Iris pigment epithelial cell (primary cell): ENCODE measurements at places on chromosomes 1 and 21.

DNA sequence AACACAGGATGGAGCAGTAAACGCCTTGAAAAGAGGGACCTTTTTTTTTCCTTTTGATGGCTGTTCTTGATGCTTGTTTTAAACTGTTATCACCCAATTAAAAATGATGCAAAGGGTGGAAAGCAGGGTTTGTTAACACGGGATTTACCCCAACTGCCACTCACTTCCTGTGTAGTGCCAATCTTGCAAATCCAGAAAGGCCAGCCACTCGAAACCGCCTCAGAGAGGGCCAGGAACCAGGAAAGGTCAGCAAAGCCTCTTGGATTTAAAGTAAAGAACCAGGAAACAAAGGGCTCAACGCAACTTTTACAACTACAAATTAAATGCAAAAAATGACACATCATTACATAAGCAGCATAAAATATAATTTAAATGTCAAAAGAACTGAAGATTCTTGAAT is 347.4 kb downstream of the PDE4B start:
- no peak for DNase-seq

- DNase-seq: peak; percentile 90
Observed at GRCh38 chr1:179034720-179035119, 9.0 kb downstream of the FAM20B start.

- DNase-seq: no peak
Observed at GRCh38 chr21:42106425-42106824, 35.3 kb downstream of the UMODL1 start.

DNA sequence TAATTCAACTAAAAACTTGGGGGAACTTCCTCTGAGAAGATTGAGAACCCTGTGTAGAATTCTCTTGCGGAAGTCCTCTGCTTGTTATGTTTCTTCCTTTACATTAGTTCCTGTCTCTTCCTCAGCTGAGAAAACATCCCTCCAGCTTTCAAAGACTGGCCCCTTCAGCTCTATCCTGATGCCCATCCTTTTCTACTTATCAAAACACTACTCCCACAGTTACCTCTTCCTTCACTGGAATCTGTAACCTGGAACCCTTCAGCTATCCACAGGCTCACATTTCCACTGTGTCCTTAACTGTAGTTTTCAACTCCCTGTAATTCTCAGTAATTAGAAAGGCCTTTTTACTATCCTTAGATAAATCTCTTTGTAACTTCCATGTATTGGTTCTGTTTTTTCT is 6.0 kb upstream of the DEDD start:
- no peak for DNase-seq

- DNase-seq: no peak
Observed at GRCh38 chr1:211605603-211606331, 26.8 kb upstream of the SLC30A1 start.
